Stimulated activated CD8-positive, alpha-beta memory T cell treated with anti-CD3 and anti-CD28 coated beads, Interleukin-12 subunit alpha, Interleukin-12 subunit beta, amount 100 ng/mL, for 4 hours (primary cell): ENCODE measurements at places on chromosomes 5 and 9.

DNA sequence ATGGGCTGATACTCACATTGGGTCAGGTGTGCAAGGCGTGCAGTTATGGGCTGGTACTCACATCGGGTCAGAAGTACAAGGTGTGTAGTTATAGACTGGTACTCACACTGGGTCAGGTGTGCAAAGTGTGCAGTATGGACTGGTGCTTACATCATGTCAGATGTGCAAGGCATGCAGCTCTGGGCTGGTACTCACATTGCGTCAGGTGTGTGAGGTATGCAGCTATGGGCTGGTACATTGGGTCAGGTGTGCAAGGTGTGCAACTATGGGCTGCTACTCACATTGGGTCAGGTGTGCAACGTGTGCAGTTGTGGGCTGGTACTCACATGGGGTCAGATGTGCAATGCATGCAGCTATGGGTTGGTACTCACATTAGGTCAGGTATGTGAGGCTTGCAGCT lies 213.8 kb downstream of the SEMA5A start:
- DNase-seq, result no peak

DNA sequence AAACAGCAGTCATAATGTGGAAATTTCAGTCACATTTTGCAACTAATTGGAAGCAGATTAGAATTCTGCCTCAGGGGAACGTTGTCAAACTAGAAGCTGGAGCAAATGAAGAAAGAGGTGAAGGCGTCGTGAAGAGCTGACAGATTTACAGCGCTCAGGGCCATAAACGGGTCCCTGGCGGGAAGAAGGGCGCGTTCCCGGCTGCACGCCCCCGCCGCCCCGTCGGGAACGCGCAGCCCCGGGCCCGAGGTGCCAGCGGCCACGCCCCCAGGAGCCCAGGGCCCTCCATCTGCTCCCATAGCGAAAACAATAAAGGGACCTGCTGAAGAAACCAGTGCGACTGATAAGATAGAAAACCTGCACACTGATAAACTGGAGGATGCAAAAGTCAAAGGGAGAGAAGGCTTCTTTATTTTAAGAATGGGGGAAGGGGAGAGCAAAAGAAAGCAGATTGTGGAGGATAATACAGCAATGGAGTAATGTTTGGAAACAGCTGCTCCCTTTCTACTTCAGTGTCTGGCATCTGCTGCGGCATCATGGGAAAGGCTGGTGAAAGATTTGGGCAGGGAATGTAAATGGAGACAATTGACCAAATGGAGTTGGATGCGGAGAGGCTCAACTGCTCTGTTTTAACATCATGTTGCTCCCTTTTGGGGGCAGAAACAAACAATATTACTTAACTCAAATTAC lies 11.1 kb downstream of the ZNF608 start:
- DNase-seq, result no peak

- no peak for DNase-seq
These were observed 179.7 kb upstream of the ADAMTSL1 start for GRCh38 chr9:18294229-18294628.

GRCh38 chr9:123689701-123690428 lies 240.1 kb downstream of the DENND1A start:
- no peak for DNase-seq
